ENCODE measurements at places on chromosomes 12 and 14.

- DNase-seq = no peak
Observed at GRCh38 chr14:23933108-23933741, 20.3 kb upstream of the DHRS4 start.

- DNase-seq = no peak
Observed at GRCh38 chr14:56803816-56804535, 6.3 kb downstream of the OTX2 start.

DNA sequence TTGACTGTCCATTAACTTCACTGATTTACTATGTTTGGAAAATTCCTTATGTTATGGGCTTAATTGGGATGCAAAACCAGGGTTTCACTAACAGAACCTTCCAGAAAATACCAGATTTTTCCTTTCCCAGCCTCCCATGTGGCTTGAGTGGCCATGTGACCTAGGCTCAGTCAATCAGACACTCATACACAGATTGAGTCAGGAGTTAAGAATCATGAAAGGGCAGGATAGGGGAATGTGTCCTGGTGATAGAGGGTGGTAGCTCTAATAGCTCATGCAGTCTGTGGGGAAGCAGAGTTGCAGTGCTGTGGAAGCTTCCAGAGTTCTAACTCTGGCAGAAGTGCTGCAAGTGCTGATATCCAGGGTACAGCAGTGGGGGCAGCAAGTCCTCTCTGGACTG, 134.1 kb upstream of the IFNG-AS1 start:
- no peak for DNase-seq

DNA sequence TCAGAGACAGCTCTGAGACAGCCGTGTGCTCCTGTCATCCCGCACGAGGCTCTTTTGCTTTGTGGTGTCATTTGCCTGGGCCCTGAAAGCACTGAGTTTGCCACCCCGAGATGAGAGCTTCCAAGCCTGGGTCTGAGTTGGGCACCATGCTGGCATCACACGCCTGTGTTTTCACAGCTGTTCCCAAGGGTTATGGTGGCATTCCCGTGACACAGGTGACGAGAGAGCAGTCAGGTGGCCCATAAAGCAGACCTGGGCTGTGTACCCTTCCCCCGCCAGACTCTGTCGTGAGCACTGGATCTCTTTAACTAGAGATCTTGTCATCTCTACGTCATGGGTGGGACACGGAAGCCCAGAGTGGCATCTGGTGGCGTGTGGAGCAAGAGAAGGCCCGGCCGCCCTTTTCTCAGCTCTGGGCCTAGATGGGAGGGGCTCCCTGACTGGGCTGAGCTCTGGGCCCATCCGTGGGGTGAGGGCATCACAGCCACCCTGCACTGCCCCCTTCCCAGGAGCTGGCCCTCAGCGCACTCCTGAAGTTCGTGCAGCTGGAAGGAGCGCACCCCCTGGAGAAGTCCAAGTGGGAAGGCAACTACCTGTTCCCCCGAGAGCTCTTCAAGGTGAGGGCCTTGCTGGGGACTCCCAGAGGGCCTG, 2.6 kb downstream of the NOC4L start:
- DNase-seq = no peak

DNA sequence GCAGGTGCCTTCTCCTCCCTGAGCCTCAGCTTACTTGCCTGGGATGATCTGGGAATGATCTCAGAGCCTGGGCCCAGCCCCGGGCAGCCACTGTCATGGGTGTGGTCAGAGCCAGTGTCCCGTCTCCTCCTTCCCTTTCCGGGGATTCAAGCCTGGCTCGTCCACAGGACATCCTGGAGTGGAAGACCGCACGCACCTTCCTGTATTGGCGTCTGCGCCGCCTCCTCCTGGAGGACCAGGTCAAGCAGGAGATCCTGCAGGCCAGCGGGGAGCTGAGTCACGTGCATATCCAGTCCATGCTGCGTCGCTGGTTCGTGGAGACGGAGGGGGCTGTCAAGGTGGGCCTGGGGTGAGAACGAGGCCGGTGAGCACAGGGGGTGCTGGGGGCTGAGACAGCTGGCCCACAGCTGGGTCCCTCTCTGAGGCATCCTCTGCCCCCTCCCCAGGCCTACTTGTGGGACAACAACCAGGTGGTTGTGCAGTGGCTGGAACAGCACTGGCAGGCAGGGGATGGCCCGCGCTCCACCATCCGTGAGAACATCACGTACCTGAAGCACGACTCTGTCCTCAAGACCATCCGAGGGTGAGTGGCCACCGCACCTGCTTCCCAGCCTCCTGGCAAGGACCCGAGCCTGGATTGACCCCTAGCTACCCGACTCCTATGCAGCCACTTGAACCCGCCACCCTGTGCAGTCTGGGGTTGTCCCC, 44.0 kb downstream of the FOXN4 start:
- no peak for DNase-seq

- no peak for DNase-seq
Observed at GRCh38 chr12:80807640-80808288, 91.1 kb downstream of the MYF5 start.
